ENCODE measurements at places on chromosomes 3 and 15. TPM values are rescaled to one million over a fixed set of nuclear protein-coding genes. Genes with fewer than 3 reads are reported as not detected.
A peak's percentile ranks its signal among the peaks of the same experiment; 100 is the strongest.

The PLA2G4B gene
- 3.2 TPM for total RNA-seq

The DNAJB11 gene
- total RNA-seq, result 73.0 TPM

The PCLAF gene
- total RNA-seq, result 7.9 TPM

The TNNC1 gene
- total RNA-seq, result 0.60 TPM

The ZNF621 gene
- 27.9 TPM for total RNA-seq

- no peak overlapping the region for H3K27ac ChIP-seq
- H3K4me3 ChIP-seq, result no peak overlapping the region
- no peaks in the 10 kb centered on the region for H3K4me1 ChIP-seq
- H3K27me3 ChIP-seq, result no peaks in the 10 kb centered on the region
- DNase-seq, result no peak
- peaks cover 63% of the 10 kb centered on the region for H3K36me3 ChIP-seq
Measured at GRCh38 chr15:64127521-64128270, 23.8 kb upstream of the SNX22 start.

- no peaks in the 10 kb centered on the region for H3K4me1 ChIP-seq
- peaks cover 49% of the 10 kb centered on the region for H3K27me3 ChIP-seq
- H3K4me3 ChIP-seq, result no peak overlapping the region
- no peak overlapping the region for H3K27ac ChIP-seq
Measured at GRCh38 chr3:190809351-190809750, 53.1 kb downstream of the GMNC start.

DNA sequence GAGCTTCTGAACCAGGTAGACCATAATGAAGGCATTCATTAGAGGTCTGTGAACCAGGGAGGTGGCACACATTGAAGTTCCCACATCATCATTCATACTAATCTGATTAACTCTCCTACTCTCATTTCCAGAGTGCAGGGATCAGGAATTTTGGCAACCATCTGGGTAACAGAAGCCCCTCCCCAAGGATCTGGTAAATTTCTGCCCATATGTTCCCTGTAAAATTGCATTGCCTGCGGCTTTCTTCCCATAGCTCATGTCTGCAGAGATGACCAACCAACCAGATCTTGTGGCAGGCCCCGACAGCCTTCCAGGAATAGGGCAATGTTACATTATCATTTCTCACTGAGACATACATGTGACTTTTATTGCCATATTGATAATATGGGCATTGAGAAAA is 111.4 kb upstream of the CHL1 start:
- H3K27me3 ChIP-seq, result no peaks in the 10 kb centered on the region
- H3K36me3 ChIP-seq, result no peaks in the 10 kb centered on the region
- no peak for DNase-seq
- no peak overlapping the region for H3K4me3 ChIP-seq

DNA sequence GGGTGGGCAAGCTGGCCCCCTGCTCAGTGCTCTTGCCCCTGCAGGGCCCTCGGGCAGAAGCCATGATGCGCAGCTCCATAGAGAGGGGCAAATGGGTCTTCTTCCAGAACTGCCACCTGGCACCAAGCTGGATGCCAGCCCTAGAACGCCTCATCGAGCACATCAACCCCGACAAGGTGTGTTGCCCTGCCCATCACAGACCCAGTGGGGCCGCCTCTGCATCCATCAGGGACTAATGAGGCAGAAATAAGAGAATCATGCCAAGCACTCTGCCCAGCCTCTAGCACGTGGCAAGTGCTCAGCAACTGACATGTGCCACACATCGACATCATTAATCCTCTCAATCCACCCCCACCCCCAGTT is 49.4 kb downstream of the SEMA3G start:
- peaks cover 6% of the 10 kb centered on the region for H3K36me3 ChIP-seq
- H3K4me1 ChIP-seq, result no peaks in the 10 kb centered on the region
- no peak overlapping the region for H3K27ac ChIP-seq
- no peak overlapping the region for H3K4me3 ChIP-seq
- DNase-seq, result no peak

DNA sequence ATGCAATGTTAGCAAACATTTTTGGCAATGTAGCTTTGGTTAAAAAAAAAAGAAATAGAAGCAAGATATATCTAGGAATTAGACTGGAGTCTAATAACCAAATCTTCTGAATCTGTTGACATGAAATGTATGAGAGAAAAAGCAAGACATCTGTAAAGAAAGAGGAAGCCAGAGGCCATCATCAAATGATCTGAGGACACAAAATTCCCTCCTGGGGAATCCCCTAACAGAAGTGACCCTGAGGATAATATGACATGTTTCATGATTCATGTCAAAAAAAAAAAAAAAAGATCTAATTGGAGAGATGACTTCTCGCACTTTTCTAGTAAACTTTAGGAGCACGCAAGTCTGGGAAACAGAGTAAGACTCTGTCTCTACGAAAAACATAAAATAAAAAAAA is 70.9 kb downstream of the IMPG2 start:
- H3K4me3 ChIP-seq, result no peak overlapping the region
- no peaks in the 10 kb centered on the region for H3K27me3 ChIP-seq
- no peaks in the 10 kb centered on the region for H3K4me1 ChIP-seq
- H3K27ac ChIP-seq, result no peak overlapping the region
- no peak for DNase-seq

DNA sequence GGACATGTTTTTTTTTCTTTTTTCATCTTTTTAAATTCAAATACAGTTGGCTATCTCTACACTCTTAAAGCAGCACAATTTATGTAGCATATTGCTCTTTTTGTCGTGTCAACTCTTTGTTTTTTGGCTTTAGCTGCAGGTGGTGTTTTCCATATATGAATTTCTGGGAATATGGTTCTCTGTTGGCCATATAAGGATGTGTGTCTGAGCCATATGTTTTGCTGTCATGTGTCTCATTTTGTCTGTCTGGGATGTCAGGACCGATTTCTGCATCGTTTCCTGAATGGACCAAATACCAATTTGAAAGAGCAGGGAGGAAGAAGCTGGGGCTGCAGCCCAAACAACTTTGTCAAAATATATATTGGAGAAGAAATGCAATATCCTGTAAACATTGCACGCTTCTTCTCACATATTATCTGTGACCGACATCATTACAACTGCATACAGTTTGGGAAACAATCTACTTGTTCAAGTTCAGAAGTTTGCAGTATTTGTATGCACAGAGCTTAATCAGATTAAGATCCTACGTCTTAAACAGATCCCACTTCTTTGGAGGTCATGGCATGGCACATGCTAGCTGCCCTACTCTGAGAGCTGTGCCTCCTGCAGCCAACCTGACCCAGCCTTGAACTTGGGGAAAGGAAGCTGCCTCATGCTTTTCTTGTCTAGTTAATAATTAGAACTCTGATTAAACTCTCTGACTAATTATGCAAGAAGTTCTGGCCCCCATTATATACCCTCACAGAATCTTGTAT is 4.0 kb upstream of the SATB1 start:
- no peaks in the 10 kb centered on the region for H3K36me3 ChIP-seq
- peaks cover 68% of the 10 kb centered on the region for H3K27me3 ChIP-seq
- DNase-seq, result no peak

GRCh38 chr15:39127151-39127790 is 453.6 kb upstream of the THBS1 start:
- H3K27ac ChIP-seq, result peak overlapping the region; percentile 81
- DNase-seq, result no peak
- H3K27me3 ChIP-seq, result no peaks in the 10 kb centered on the region
- H3K4me1 ChIP-seq, result peaks cover 52% of the 10 kb centered on the region
- no peaks in the 10 kb centered on the region for H3K36me3 ChIP-seq
- H3K4me3 ChIP-seq, result no peak overlapping the region

- DNase-seq, result no peak
- H3K27ac ChIP-seq, result peak overlapping the region; percentile 98
- H3K36me3 ChIP-seq, result no peaks in the 10 kb centered on the region
- no peak overlapping the region for H3K4me3 ChIP-seq
Measured at GRCh38 chr15:89052474-89052873, 35.8 kb upstream of the ABHD2 start.

DNA sequence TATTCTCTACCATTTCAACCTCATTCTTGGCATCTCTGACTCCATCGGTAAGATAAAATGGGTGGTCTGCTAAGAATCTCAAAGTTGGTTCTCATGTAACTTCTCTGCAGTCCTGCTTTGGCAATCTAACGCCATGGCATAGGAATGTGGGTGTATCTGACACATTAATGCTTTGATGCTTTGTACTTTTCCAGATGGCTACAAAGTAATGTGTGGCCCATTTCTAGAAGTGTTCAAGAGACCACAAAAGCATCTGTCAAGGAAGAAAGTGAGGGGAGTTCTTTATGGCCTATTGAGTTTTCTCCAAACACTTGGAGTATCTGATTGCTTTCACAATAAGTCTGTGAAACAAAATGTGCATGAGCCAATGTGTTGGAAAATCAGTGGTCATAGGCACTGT is 339.9 kb upstream of the TGFBR2 start:
- H3K36me3 ChIP-seq, result peaks cover 2% of the 10 kb centered on the region
- no peaks in the 10 kb centered on the region for H3K27me3 ChIP-seq
- no peak overlapping the region for H3K27ac ChIP-seq

DNA sequence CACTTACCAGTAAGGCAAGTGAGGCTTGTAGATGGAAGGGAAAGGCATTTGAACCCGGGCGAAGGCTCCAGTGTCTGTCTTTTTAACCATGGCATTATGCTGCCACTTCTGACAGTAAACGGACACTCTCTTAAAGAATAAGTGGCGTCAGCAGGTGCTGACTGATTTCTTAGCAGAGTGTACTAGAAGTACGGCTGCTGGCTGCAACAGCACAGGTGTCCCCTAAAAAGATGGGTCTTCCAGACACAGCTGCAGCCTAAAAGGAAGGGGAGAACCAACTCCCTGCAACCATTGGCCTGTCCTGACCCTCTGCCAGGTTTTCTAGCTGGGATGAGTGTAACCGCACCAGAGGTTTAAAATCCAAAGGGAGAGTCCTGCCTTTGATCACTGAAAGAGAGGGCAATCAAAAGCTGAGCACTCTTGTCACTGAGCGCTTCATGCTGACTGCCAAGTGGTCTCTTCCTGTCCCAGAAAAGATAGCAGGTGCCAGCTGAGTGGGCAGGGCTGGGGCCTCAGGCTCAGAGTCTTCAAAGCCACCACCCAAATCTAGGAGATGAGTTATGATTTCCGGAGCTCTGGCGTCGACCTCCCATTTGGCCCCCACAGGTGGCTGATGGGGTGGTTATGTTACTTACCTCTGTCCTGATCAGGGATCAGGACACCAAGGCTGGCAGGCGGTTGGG is 255.8 kb downstream of the SLCO3A1 start:
- no peak overlapping the region for H3K4me3 ChIP-seq
- no peak overlapping the region for H3K27ac ChIP-seq
- H3K4me1 ChIP-seq, result no peaks in the 10 kb centered on the region
- peaks cover 3% of the 10 kb centered on the region for H3K27me3 ChIP-seq
- no peak for DNase-seq

GRCh38 chr3:107241217-107241616 is 136.0 kb upstream of the CCDC54 start:
- H3K27ac ChIP-seq, result peak overlapping the region; percentile 95
- DNase-seq, result no peak
- H3K27me3 ChIP-seq, result no peaks in the 10 kb centered on the region
- H3K36me3 ChIP-seq, result peaks cover 5% of the 10 kb centered on the region

GRCh38 chr15:70492240-70493177 is 270.8 kb downstream of the UACA start:
- peak overlapping the region; percentile 75 for H3K27ac ChIP-seq
- H3K4me1 ChIP-seq, result peaks cover 50% of the 10 kb centered on the region
- no peak overlapping the region for H3K4me3 ChIP-seq
- peaks cover 13% of the 10 kb centered on the region for H3K27me3 ChIP-seq

All from osteocyte (in vitro differentiated cells).